GOT3 (cell line): ENCODE measurements at places on chromosomes 2 and 18.

DNA sequence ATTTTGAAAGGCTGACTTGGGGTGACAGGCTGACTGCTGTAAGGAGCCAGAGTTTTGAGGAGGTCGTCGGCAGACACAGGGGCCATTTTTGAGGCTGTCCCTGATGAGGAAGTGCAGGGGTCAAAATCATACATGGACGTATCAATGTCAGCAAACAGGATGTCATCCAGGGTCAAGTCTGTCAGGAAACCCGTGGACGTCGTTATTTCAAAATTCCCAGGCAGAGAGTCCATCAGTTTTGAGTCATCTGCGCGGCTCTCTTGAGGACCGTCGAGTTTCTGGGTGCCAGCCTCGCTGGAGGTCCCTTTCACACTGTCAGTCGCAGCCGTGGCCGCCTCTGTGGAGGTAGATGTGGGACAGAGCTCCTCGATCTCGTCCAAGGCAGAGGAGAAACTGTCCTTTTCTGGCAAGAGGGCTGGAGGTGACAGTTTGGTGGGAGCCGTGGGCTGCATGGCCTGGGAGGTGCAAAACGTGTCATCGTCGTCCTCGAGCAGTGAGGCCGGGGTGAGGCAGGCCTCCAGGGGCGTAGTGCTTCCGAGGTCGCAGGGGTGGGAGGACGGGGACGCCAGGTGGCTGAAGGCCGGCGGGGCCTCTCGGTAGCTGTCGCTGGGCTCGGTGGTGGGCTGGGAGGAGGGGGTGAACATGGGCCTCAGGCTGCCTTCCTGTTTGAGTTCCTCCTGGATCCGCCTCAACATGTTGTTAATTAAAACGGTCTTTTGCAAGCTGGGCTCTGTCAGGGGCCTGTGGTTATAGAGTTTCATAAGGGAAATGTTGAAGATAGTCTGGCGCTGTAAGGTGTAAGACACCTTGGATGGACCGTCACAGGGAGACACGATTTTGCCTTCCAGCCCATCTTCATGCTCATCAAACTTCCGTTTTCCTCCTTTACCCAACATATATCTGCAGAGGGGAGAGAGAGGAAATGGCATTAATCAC is 17.5 kb downstream of the SERTAD2 start:
- no peak for DNase-seq

DNA sequence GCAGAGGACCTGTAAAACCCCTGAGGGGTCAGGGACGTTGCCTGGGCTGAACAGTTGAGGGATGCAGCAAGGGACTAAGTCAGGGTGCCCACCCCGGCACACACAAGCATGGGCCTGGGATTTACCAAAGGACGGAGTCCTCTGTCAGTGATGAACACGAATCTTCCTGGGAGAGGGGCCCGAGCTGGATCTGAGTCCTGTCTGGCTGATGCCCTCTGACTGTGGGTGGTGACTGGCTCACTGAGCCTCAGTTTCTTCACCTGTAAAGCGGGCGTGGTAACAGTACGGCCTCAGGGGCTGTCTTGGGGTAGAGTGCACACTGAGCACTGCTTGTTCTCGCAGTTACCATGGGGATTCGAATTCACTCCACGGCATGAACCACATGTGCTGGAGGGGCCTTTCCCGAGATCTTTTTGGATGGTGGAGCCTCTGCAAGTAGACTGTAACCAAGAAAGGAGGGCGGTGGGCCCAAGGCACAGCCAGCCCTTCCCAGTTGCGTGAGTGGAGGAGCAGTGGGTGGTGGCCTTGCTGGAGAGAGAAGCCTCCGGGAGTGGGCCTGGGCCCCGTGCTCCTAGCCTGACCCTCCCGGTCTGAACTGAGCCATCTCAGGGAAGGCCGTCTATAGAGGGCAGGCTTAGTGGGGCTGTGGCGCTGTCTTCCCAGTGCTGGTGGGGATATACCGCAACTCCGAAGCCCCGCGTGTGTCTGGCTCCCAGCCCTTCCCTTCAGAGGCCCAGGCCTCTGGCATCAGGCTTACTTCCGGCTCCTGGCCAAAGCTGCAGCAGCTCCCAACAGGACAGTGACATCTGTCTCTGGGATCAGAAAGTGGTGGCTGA is 130.8 kb upstream of the HS6ST1 start:
- no peak for DNase-seq

DNA sequence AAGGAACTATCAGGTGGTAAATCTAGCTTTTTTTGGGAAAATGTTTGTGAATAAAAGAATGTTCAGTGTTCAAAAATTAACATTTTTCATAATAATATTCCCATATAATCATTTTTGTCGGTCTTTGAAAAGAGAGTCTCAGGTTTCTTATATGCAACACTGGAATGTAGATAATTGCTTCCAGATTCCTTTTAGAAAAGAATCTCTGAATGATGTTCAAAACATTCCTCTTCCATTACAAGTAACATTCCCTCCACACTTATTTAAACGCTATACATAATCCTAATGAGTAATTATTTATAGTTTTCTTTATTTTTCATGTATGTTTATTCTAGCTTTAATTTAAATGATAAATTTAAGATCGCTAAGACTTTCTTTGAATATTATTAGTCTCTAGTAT is 7.0 kb downstream of the ZSWIM2 start:
- DNase-seq: no peak

DNA sequence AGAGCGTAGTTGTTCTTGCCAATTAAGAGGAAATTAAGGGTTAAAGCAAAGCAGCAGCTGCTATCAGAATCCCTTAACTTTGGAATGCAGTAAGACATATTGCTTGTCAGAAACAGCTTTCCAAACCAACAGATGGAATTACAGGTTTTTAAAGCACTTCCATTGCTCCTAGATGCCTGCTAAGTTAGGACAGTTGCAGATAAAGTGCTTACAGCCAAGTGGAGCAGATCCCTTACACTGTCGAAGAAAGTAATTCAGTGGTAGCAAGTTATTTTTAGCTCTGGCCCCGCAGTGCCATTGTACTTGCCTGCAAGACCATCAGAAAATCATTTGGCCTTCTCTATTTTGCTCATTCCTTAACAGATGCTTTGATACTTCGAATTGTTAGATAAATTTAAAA is 5.4 kb downstream of the PDK1 start:
- no peak for DNase-seq

- no peak for DNase-seq
Observed at GRCh38 chr18:58501066-58501896, 127.6 kb downstream of the ALPK2 start.

- DNase-seq: no peak
Observed at GRCh38 chr2:118945881-118946280, 3.9 kb downstream of the MARCO start.

DNA sequence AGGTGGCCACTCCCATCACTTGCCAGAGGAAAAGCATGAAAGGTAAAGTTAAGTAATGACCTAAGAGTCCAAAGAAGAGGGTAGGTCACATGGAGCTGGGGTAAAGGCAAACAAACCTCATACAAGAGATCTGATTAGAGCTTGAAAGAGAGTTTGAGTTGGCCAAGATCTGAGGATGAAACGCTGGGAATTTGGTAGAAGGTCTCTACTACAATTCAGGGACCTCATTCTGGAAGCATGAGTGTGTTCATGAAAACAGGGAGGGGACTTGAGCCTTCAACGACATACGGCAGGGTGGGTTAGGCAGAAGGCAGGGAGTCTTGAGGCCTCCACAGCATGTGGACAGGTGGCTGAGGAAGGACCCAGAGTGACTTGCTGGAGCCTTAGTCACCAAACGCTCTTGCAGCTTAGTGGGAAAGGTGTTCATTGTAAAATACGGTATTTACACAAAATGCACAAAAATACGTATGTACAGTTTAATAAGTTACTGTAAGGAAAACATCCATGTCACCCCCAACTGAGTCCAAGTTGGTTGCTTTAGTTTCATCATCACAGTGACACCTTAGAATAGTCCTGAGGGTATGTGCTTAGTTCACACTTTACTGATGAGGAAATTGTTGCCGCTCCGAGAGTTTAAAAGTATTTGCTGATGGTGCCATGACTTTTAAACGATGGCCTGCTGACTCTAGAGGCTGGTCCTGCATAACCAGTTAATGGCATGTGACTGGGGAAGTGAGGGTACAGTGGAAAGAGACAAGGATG is 5.0 kb upstream of the FARP2 start:
- DNase-seq: no peak

DNA sequence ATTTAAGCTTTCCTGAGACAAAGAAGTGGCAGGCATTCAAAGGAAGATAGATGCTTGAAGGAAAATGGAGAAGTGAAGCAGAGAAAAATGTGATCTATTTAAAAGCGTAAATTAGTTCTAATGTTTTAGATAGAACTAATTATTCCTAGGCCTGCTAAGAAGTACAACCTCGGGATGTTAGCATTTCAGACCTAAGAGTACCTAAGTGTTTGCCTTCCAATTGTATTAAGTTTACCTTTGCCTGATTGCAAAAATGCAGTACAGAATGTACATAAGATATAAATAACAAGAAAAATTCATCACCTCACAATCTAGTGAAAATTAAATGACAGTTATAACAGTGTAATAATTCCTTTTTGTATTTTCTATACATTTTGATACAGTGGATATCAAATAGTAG is 71.1 kb upstream of the HNMT start:
- no peak for DNase-seq

GRCh38 chr2:222877556-222878300 is 16.9 kb downstream of the ACSL3 start:
- DNase-seq: no peak

DNA sequence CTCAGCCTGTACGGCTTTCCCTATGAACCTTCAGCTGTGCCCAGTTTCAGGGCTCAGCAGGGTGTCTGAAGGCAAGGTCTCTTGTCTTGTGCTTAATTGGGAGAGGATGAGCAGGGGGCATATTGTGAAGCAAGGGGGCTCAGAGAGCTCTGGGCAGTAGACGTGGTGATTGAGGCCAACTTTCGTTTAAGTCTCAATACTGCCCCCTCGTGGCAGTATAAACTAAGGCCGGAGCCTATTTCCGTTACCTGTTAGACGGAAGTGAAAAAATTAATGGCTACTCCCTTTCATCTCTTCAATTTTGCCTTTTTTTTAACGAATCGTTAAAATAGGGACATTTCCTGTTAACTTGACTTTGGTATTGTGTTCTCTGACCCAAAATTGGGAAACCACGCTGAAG is 193.4 kb downstream of the TDRD15 start:
- DNase-seq: no peak

- no peak for DNase-seq
Observed at GRCh38 chr18:26506012-26506411, 42.3 kb downstream of the KCTD1 start.

DNA sequence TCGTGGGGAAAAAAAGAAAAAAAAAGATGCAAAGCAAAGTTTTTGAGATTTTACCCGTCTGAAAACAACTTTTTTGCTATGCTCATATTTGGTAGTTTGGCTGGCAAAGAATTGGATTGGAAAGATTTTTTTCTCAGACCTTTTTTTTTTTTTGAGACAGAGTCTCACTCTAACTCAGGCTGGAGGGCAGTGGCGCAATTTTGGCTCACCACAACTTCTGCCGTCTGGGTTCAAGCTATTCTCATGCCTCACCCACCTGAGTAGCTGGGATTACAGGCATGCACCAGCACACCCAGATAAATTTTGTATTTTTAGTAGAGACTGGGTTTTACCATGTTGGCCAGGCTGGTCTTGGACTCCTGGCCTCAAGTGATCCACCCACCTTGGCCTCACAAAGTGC is 56.3 kb upstream of the TANC1 start:
- DNase-seq: no peak

DNA sequence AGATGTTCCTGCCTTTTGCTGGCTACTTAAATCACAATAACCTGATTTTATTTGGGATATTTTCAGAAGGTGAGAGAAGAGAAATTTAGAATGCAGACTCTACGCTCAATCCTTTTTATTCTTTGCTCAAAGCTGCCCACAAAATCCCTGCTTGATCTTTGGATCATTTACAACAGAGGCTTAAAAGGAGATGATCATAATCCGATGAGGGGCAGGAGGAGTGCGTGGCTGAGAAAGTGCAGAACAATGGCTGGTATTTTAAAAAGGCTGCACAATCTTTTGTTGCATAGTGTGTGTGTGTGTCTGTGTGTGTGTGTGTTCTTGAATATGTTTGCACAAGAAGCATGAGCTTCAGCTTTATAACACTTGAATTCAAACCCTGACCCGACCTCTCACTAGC is 256.3 kb upstream of the MYT1L start:
- DNase-seq: no peak

GRCh38 chr2:47437287-47437686 is 34.3 kb downstream of the MSH2 start:
- no peak for DNase-seq

GRCh38 chr18:55139307-55139706 is 180.0 kb upstream of the CCDC68 start:
- DNase-seq: no peak

GRCh38 chr2:180609626-180610340 is 370.6 kb upstream of the UBE2E3 start:
- DNase-seq: no peak

- no peak for DNase-seq
Observed at GRCh38 chr18:47737956-47738355, 192.5 kb downstream of the SMAD2 start.

DNA sequence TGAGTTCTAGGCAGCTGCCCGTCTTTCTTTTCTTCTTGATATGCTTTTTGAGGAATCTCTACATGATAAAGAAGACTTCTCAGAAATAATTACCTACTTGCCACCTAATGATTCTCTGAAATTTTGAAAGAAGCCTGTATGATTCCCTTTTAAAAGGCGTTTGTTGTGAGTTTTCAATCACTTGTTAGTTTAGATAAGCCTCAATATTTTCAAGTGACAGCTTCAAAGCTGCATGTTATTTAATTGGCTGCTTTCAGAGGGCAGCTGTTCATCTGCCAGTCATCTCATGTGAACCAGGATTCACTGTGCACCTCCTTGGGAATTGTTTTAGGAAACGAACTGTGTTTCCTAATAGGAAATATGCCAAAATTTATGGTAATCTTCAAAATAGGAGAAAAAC is 938.1 kb downstream of the CPS1 start:
- no peak for DNase-seq
